ENCODE measurements at places on chromosomes 6 and 20.
A peak's percentile ranks its signal among the peaks of the same experiment; 100 is the strongest.

GRCh38 chr20:3340443-3340842 is 67.0 kb downstream of the DNAAF9 start:
- DNase-seq: no peak

GRCh38 chr6:26571592-26572296 is 25.0 kb upstream of the ABT1 start:
- peak; percentile 84 for DNase-seq

- no peak for DNase-seq
Observed at GRCh38 chr6:99073223-99073622, 125.5 kb upstream of the FBXL4 start.

GRCh38 chr6:129976110-129976509 is 42.3 kb upstream of the L3MBTL3 start:
- no peak for DNase-seq

DNA sequence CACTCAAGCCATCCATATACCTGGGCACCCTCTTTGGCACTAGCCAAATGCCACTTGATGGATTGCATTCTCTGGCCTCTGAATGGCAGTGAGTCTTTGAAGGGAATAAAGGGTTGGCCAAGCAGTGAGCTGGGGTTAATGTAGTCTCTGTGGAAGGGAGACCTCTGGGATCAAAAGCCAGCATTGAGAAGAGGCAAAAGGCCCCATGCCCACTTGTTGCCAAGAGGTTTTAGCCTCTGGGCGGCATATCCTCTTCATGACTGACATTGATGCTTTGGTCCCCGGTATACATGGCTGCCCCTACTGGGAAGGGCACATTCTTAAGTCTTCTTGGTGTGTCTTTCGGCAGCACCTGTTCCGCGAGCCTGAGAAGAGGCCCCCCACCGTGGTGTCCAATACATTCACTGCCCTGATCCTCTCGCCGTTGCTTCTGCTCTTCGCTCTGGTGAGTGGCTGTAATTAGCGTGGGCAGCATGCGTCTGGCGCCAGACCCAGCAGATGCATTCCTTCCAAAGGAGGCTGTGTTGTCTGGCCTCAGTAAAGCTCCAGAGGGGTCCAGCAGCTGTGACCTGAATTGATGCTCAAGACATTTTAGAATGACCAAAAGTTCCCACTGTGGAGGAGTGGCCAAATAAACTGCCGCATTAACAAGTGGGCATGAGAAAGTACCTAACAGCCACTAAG is 29.5 kb downstream of the GHRH start:
- DNase-seq: no peak

DNA sequence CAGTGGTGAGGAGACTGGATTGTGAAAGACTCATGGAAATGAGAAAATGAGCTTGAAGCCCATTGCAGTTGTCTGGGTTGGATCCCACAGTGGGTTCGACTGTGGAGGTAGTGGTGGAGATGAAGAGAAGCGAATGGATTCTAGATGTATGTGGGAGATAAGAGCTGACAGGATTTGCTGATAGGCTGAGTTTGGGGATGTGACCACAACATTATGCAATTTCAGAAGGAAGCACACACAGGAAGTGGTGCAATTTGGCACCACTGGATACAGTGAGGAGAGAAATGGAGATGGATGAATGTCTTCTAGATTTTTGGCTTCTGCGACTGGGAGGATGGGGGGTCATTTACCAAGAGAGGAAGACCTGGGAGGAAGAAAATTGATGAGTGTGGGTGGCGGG is 64.4 kb upstream of the MAFB start:
- DNase-seq: no peak

DNA sequence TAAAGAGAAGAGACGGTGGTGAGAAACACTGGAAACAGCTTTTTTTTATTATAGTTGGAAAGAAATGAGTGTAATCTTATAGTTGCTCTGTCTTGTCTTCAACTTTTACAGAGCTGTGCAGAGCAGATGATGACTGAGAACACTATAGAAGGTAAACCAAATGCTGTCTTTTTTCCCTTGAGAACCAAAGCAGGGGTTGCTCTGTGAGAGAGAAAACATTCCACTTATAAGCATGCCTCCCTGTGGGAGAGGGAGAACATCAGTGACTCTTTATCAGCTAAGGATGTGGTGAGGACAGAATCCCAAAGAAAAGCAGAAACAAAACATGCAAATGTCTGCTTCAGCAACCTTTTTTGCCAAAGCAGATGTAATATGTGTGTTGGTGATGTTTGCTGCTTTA is 179.3 kb upstream of the HDDC2 start:
- DNase-seq: no peak

- no peak for DNase-seq
Observed at GRCh38 chr20:49096203-49096730, 50.2 kb downstream of the CSE1L start.

DNA sequence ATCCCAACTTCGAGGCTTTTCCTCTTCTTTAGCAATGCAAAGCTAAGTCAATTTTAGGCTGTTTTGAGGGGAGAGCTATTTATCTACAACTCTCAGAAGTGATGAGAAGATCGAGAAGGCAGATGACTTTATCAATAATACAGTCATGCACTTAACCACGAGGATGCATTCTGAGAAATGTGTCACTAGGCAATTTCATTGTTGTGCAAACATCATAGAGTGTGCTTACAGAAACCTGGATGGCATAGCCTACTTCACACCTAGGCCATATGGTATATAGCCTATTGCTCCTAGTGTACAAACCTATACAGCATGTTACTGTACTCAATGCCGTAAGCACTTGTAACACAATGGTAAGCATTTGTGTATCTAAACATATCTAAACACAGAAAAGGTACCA is 66.6 kb downstream of the PRND start:
- no peak for DNase-seq

DNA sequence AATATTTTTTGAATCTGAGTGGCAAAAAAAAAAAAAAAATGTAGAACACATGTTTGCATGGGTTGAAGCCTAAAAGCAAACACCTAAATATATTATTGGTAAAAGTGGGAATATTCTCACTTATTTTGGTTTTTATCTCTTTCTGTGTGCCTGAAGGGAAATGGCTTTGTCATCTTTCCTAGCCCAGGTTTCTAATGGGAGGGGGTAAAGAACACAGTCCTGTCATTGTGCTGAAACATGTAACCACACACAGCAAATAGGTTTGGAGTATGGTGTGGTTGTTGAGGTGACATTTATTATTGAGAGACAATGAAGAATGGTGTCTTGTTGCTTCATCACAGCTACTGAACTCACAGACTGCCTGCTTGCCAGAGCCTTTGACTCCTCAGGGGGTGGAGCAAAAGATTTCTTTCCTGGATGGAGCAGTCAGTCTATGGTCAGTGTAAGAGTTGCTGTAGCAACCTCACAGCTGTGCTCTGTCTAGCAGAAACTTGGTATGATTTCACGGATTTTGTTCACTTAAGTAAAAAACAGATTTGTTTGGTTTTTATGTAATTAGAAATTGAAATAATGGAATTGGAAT is 70.2 kb downstream of the CEP57L1 start:
- DNase-seq: no peak

- DNase-seq: peak; percentile 91
Observed at GRCh38 chr6:42929821-42930360, 611 bp downstream of the CNPY3 start.

DNA sequence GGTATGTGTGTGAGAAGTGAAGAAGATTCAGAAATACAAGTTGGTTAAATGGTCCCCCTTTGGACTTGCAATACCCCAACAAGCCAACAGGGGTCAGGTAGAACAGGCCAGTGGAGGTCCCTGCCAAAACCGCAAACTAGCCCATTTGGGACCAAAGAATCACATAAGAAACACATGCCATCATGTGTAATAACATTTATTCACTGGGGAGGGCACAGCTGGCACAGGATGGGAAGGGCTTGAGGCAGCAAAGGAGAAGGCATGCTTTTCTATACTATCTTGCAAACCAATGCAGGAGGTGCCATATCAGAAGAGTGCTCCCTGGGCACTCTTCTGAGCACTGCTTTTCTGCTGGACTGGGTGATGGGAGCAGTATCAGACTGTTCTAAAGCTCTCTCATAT is 116.1 kb upstream of the TRAF3IP2 start:
- DNase-seq: peak; percentile 54
